ENCODE measurements at places on chromosomes 2 and 18.

DNA sequence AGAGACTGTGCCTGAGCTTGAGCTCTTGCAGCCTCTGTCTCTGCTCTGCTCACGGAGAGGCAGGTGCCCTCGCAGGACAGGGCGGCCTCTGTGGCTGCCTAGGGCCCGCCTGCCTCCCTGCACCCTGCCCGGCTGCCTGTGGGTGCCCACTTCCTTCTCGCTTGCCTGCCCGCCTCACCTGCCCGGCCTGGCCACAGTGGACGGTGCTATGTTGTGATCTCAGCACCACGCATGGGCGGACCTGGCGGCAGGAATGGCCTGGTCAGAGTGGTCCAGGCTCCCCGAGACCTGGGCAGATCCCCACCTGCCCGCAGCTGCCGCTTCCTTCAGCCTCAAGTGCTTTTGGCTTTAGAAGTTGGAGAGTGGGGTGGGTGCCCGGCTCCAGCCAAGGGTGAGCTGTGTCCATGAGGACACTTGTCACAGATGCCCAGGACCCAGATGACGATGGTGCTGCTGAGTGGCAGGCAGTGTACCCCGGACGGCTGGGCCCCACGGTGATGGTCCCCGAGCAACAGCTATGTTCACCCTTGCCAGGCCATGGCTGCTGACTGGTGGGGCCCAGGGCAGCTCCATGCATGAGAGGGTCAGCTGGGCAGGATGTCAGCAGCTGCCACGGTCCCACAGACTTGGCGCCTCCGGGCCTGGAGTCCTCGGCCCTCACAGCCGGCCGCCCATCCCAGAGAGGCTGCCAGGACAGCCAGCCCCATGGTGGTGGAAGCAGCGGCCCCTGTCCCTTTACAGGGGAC lies 25.3 kb downstream of the RTP5 start:
- no peak for DNase-seq

GRCh38 chr2:213021971-213022899 lies 129.2 kb downstream of the IKZF2 start:
- DNase-seq = no peak

GRCh38 chr2:8998418-8999101 lies 4.9 kb downstream of the MBOAT2 start:
- DNase-seq = no peak

GRCh38 chr2:120750488-120751210 lies 15.0 kb downstream of the GLI2 start:
- DNase-seq = no peak

GRCh38 chr2:20196053-20196656 lies 28.8 kb downstream of the SDC1 start:
- no peak for DNase-seq

DNA sequence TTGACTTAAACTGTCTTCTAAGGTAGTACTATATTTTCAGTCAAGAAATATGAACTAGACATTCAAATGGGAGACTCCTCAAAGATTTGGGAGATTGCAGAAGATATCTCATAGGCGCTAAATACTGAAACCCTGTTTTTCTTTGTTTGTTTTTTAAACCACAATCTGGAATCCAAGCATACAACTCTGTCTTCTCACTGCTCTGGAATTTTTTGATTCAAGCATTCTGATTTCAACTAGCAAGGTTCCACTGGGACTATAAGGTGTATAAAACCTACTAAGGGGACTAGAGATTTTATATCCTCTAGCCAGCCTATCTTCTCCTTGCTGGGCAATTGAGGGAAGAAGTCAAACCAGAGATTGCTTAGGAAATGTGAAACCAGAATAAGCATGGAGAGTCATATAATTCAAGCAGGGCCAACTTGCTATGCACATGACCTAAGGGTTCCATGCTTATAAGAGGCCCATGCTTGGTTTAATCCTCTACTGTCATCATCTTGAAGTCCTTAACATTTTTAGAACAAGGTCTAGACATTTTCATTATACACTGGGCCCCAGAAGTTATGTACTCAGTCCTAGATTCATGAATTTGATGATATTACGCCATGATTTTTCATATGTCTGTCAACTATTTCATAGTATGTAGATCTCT lies 405.5 kb downstream of the PARD3B start:
- DNase-seq = no peak

DNA sequence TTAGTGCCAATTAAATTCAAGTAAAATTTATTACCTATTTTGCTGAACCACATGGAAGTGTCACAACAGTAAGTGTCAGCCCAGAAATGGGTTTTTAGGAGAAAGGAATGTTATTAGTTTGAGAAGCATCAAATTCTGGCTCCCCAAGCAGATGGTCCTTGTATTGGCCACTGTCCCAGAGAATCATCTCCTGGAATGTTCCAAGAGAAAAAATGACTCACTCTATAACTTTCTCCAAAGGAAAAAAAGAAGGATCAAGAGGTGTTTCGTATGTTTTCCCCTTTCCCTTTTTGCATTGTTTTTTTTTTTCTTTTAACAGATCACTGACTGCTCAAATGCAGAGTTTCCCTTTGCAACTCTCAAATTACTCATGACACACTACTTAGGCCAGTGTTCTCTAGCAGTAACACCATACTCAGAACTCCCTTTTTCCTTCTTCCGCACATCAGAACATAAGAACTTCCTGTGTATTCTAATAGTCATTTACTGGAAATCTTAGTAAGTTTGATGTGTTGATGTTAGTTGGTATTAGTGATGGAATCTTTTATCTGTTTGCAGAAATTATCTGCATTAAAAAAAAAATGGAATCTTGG lies 390.3 kb downstream of the GPD2 start:
- DNase-seq = no peak

GRCh38 chr18:47420130-47420529 lies 168.7 kb upstream of the SKOR2 start:
- DNase-seq = no peak

- no peak for DNase-seq
These were observed 255.3 kb upstream of the SALL3 start for GRCh38 chr18:78724214-78724914.

- no peak for DNase-seq
These were observed 791.5 kb downstream of the BCL11A start for GRCh38 chr2:59761966-59762365.

DNA sequence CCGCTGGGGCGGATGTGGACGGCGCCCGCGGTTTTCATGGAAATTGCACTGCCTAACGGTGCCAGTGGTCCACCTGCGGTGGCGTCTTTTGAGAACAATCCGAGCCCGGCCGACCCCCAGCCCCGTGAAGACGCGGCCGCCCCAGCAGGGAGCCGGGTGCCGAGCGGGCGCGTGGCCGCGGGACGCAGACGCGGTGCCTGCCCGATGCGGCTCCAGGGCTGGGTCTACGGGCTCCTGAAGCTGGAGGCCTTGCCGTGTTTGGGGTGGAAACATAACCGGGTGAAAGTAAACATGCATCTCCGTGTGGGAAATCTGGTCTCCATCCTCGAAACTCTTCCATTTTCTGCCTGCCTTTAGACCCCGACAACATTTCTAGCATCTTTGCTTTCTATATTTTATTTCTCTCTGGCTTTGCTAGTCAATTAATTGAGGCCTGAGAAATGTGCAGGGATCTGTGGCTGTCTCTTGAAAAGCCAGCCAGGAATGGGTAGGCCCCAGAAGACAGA lies 572 bp downstream of the INPP4A start:
- no peak for DNase-seq

DNA sequence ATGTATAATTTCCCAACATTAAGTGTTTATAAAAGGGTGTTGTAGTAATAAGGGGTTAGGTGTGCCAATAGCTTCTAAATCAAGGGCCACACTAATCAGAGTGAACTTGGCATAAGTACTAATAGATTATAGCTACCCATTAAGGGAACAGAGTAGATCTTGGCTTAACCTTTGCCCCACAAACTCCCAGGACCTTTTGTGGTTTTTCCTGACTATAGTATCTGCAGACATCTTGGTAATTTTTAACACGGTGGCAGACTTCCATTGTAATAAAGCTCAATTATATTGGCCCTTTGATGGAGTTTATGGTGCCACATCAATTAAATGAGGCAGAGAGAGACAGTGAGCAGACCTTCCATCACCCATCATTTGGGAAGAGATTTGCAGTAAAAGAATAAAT lies 358.5 kb upstream of the HNRNPA3 start:
- DNase-seq = no peak

DNA sequence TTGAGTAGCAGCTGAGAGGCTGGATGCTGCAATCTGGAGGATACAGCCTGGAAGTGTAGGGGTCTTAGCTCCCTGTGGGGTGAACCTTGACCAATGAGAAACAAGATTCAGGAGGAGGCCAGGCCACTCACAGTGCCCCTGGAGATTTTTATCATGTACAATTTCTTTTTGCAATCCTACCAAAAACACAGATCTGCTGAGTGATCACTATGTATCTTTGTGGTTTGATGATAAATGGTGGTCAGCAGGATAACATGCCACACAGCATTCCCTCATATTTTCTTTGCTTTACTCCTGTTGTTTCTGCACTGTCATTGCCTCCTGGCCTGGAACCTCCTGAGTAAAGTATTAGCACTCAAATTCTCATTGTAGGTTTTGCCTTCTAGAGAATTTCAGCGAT lies 357.9 kb downstream of the THSD7B start:
- no peak for DNase-seq

DNA sequence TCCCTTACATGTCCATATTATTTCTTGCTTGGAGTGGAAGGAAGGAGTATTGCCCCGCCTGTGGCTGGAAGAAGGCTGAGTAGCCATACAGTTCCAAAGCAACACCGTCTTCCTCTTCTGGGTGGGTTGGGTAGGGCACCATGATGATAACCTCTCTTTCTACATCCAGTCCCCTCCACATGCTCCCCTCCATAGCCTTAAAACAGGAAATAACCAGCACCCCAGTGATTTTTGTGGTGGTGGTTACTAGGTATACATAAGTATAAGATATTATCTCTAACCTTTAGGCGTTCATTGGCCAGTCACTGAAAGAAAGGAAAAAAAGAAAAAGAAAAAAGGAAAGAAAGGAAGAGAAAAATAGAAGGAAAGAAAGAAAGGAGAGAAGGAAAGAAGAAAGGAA lies 63.1 kb downstream of the CXCR4 start:
- DNase-seq = no peak

- no peak for DNase-seq
These were observed 26.0 kb downstream of the TMEM127 start for GRCh38 chr2:96239745-96240264.

- DNase-seq = no peak
These were observed 451.4 kb upstream of the SLC14A2 start for GRCh38 chr18:45163871-45164270.
